ENCODE measurements at places on chromosomes 12 and 14. TPM values are rescaled to one million over a fixed set of nuclear protein-coding genes. Genes with fewer than 3 reads are reported as not detected.

- no peaks in the 10 kb centered on the region for H3K4me1 ChIP-seq
- H3K27ac ChIP-seq: no peak overlapping the region
- H3K27me3 ChIP-seq: no peaks in the 10 kb centered on the region
- H3K4me3 ChIP-seq: no peak overlapping the region
- no peaks in the 10 kb centered on the region for H3K36me3 ChIP-seq
- DNase-seq: peak; percentile 51
Observed at GRCh38 chr12:102406033-102406584, 74.3 kb downstream of the IGF1 start.

DNA sequence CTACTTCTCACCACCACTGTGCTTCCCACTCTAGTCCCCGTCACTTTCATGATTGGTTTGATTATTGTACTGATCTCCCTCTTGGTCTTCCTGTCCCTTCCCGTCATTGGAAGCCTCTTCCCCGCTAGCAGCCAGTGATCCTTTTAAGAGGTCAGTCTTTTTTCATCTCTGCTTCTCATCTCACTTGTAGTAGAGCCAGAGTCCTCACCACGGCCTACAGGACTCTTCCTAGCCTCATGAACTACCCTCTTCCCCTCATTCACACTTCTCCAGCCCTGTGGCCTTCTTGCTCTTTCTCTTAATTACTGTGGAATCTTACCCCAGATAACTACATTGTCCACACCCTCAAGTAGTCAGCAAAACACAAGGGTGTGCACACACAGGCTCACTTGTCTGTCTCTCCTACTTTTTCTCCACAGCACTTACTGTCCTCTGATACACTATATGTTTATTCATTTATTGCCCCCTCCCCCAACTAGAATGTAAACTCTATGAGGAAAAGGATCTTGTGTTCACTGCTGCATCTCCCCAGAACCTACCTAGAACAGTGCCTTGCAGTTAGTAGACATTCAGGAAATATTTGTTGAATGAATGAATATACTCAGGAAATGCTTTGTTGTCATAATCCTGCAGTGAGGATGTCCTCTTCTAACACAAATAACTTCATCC, 66.3 kb downstream of the CKB start:
- no peak for DNase-seq
- no peak overlapping the region for H3K27ac ChIP-seq
- no peaks in the 10 kb centered on the region for H3K27me3 ChIP-seq
- H3K4me3 ChIP-seq: no peak overlapping the region

Gene SYCP3
- 0.71 TPM for total RNA-seq

Gene SLC35F4
- total RNA-seq: not detected

Gene CRIP1
- 237 TPM for total RNA-seq
